ENCODE measurements at places on chromosomes 12 and 14. TPM values are rescaled to one million over a fixed set of nuclear protein-coding genes. Genes with fewer than 3 reads are reported as not detected.

- peaks cover 44% of the 10 kb centered on the region for H3K4me1 ChIP-seq
- H3K27me3 ChIP-seq = no peaks in the 10 kb centered on the region
- H3K36me3 ChIP-seq = no peaks in the 10 kb centered on the region
- H3K4me3 ChIP-seq = no peak overlapping the region
- no peak for DNase-seq
- H3K27ac ChIP-seq = no peak overlapping the region
Measured at GRCh38 chr14:20612403-20612802, 21.2 kb upstream of the RNASE12 start.

GRCh38 chr12:132807295-132808092, 21.2 kb downstream of the GOLGA3 start:
- DNase-seq = no peak
- no peak overlapping the region for H3K27ac ChIP-seq
- no peaks in the 10 kb centered on the region for H3K27me3 ChIP-seq
- peaks cover 51% of the 10 kb centered on the region for H3K36me3 ChIP-seq

DNA sequence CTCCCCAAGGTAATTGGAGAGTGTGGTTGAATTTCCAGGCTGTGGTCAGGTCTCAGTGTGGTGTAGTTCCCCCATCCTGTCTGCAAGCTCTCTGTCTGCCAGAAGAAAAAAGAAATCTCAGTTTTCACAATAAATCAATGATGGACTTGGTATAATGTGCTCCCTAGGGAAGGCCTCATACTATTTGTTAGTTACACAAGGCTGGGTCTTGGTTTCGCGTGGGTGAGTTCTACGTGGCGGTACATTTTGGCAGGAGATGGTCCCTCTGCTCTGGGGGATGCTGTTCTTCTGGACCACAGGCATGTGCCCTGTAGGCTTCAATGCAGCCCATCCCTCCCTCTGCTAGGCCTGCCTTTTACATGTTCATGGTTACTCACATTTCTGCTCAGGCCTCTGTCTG, 206.4 kb upstream of the PELI2 start:
- H3K36me3 ChIP-seq = no peaks in the 10 kb centered on the region
- no peaks in the 10 kb centered on the region for H3K4me1 ChIP-seq
- no peak overlapping the region for H3K27ac ChIP-seq
- H3K4me3 ChIP-seq = no peak overlapping the region
- no peaks in the 10 kb centered on the region for H3K27me3 ChIP-seq
- DNase-seq = no peak

KRT82 gene
- not detected for total RNA-seq
